SJSA1 (cell line): ENCODE measurements at places on chromosomes 11 and 22. TPM values are rescaled to one million over a fixed set of nuclear protein-coding genes. Genes with fewer than 3 reads are reported as not detected.

DNA sequence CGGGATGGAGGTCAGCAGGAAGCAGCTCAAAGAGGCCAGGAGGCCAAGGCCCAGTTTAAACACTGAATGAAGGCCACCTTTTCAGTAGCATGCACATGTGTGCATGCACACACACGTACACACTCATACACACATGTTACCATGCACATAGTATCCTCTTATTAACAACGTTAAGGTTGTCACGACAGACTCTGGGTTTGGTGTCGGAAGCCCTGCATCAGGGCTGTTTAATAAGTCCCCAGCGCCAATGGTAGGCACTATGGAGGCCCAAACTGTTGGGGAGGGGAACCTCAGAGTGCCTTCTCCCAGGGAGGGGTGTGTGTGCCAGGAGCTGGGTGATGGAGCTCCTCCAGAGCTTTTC is 39.5 kb upstream of the ADA2 start:
- no peak for DNase-seq

DNA sequence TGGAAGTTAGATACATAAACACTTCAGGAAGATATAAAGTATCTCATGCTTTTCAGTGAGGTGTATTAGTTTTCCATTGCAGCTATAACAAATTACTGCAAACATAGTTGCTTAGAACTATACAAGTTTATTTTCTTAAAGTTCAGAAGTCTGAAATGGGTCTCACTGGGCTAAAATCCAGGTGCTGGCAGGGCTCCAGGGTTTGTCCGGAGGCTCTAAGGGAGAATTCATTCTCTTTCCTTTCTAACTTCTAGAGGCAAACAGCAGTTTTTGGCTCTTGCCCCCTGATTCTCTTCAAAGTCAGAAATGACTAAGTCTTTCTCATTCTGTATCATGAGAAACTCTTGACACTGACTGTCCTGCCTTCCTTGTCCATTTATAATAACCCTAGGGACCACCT is 138.8 kb downstream of the AASDHPPT start:
- DNase-seq, result no peak

GRCh38 chr22:28473258-28473657 is 206.4 kb downstream of the TTC28 start:
- DNase-seq, result no peak

DNA sequence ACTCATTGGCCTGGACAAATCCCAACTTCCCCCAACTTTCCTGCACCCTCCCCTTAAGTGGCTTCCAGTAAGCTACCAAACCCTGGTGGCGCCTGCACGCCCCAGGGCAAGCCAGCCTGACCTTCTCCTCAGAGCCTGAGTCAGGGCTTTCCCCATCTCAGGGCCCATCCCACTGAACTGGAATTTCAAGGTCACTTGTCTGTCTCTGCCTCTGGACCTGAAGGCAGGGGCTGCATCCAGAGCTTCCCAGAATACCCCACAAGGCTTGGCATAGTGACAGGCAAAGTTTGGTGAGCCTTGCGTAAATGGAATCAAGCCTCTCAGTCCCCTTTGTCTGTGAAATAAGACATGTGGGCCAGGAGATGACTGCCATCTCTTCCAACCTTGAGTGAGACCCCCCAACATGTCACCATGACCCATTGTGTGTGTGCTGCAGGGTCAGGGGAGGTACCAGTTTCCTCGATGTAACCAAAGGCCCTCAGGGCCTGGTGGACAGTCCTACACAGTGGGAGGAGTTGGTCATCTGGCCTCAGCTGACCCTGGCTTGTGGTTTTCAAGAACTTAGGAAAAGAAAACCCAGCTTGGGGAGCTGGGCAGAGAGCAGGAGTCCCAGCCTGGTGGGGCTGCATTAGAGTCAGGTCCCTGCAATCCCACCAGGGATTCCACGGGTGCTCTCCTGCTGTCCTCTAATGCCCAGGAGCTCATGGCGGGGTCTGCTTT is 8.9 kb downstream of the ALX4 start:
- peak; percentile 99 for DNase-seq

DNA sequence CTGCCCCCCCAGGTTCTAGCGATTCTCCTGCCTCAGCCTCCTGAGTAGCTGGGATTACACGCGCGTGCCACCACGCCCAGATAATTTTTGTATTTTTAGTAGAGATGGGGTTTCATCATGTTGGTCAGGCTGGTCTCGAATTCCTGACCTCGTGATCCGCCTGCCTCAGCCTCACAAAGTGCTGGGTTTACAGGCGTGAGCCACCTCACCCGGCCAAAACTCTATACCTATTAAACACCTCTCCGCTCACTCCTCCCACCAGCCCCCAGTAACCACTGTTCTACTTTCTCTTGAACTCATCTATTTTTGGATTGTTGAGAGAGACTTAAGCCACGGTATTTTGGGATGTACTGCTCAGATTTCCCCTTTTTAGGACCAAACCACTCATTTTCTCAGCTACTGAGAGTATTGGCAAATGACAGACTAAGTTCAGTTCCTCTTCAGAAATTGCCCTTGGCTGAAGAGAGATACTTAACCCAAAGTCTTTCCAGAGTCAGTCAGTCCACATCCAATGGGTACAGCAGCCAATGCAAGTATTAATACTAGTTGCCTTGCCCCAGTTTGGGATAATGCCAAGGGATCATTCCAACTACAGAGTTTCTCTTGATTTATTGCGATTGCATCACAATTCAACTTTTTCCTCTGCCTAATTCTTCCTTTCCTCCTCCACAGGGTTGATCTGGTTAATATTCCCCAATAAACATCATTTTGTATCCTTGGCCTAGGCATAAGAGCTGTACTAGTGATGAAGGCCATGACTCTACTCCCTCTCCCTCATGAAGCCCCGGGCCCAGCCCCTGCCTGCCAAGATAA is 36.8 kb upstream of the CSTF3 start:
- no peak for DNase-seq

DNA sequence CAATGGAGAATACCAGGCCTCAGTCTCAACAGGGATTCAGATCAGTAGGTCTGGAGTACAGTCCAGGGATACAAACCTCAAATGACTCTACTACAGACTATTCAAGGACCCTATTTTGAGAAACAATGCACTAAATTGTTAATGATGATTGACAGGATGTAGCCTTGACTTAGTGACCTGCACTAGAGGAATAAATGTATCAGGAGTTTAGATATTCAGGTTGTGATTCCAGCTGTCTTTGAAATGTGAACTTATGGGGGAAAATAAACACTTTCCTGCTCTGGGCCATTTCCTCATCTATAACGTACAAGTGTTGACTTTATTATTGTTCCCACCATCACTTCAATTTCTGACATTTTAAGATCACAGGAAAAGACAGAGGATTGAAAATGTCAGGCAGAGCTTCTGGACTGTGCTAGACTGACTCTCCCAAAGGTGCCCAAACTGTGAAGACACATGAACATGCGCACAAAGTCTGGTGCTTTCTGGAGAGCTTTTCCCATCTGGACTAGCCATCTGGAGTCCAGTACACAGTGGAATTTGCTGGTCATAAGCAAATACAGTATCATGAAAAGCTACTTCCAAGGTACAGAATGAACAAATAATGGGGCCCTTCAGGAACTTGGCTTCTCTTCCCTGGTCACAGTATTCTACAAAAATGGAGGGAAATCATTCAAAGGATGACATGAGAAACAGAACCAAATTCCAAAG is 110.4 kb downstream of the USP35 start:
- DNase-seq, result no peak

DNA sequence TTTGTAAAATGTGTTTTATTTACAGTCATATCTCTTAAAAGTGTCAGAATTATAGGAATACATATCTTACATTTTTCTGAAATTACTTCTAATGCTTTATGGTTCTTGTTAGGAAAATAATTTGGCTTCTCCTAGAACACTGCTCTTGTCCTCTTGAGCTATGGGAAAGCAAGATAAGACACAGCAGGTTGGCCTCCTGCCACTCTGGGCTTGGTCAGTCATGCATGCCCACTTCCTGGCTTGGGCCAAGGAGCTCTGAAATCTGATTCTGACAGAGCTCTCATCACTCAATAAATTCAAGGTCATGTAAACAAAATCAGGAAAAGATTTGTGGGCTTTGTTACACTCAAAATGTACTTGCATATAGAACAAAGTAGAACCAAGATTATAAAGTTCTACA is 1036.0 kb downstream of the OPCML start:
- DNase-seq, result no peak

DNA sequence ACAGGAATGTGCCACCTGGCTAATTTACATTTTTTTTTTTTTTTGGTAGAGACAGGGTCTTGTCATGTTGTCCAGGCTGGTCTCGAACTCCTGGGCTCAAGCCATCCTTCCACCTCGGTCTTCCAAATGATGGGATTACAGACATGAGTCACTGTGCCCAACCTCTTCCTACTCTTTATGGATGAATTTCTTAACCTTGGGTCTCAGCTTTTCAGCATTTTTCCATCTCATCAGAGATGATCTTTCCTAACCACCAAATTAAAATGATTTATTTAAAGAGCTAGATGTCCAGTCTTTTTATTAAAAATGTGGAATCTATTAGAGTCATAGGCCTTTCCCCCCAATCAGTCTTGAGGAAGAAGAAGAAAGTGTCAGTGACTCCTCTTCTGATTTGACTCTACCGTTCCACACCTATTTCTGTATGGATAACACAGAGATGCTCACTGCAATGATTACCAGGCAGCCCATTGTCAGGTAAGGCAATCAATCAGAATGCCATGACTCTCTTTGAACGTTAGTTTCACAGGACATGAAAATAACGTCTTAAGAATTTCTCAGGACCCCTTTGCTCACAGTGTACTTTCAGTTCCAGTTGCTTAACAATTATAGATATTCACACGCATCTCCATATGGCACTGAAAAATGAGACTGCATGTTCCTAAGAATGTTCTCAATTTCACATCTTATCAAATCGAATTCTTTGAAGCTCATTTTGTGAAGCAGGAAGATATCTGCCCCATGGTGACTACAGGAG is 51.0 kb downstream of the MIAT start:
- DNase-seq, result no peak

DNA sequence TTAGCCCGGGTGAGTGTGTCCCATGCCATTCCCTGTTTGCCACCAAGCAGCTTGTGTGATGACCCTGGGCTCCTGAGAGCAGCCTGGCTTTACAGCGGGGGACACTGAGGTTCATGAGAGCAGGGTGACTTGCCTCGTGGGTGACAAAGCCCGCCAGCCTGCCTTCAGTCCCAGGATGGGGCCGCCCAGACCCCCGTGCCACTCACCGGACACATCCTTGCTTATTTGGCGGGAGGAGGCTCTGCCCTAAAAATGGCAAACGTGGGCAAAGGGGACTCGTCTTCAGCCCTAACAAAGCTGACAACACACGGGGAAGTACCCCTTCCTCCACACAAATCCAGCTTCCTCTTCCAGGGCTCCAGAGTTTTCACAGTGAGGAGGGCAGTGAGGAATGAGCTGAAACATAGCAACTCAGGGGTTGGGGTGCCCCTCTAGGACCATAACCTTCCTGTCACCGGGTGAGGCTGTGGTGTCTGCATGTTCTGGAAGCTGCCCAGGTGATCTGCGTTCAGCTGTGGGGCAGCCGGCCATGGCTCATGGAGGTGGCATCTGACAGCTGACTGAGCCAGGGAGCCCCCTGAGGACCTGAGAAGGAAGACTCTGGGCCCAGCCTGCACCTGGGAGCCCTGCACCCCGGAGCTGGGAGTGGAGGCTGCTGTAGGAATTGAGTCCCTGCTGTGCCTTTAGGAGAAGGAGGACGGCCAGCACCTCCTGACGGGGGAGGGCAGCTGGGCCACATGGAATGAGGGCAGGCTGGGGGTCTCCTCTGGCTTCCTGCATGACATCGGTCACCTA is 16.7 kb downstream of the RIBC2 start:
- DNase-seq, result no peak

DNA sequence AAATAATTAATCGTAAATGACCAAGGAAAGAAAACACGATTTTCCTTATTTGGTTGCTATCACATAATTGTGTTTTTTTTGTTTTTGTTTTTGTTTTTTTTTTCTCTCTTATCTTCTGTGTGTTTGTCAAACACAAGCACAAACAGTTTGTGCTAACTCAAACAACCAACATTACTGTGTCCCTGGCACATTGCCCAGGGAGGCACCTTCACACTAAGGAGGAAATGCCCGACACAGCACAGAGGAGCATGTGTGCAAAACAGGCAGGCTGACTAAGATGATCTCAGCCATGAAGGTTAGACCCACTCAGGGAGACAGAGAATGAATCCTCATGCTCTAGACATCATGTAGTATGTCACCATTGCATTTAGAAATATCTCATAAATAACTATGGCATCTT is 130.1 kb downstream of the SOX6 start:
- DNase-seq, result peak; percentile 40

DNA sequence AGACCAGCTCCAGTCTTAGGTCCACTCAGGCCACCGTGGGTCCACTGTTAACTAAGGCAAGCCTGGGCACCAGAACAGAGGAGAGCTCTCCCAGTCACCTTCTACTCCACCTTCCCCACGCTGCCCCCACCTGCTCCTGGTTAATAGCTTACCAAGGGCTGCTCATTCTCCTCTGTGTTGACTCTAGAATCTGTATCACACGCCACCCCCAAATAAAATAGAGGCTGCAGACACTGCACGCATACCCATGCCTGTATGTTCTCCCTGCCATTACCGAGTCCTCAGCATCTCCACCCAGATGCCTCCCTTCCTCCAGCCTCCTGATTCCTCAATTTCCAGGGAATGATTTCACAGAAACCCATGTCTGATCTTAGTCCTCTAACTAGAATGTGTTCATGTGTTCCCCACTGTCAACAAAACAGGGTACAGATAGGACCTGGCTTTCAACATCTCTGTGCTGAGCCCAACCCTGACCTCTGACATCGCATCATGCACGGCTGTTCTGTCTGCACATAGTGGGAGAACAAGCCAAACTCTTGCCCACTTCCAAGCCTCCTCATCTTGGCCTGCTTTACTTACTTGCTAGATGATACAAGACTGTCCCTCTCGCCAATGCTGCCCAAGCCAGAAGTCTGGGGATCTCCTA is 49.8 kb downstream of the SMCO4 start:
- no peak for DNase-seq

DNA sequence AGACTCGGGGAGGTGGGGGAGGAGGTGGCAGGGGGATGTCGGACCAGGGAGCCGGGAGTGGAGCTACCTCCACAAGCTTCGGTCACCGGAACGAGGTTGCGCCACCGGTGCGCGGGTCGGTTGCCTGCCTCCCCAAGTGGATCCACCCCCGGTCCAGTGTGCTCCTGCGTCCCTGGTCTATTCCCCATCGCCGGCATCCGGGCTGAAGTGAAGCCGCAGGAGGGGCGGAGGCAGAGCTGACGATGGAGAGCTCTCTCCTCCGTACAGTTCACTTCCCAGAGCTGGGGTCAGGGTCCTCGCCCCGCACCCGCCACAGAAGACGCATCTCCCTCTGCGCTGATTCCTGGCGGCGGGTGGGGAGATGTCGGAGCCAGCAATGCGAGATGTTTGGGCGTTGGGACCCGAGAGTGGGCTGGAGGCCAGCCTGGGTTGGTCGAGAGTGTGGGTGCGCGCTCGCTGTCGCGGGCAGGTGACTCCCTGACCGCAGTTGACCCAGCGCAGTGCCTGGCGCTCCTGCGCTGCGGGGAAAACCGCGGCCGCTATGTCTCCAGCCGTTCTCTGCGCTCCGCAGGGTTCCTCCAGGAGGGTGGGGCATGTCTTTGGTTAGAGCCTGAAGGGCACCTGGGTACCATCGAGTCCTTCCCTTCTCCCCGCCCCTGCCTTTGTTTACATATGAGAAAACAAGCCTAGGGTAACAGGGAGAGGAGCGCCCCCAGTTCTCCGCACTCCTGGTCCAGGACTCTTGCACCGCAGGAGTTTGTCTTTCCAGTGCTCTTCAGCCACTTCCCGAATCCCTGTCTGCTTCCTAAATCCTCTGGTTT is 1.7 kb downstream of the C11orf96 start:
- DNase-seq, result peak; percentile 65

LUZP2 gene
- not detected in 2 replicates for total RNA-seq

DNAL4 gene
- 19.9 and 33.9 TPM in 2 replicates for total RNA-seq

OR4D5 gene
- not detected in 2 replicates for total RNA-seq

YPEL4 gene
- total RNA-seq, result not detected in 2 replicates
